ENCODE measurements at places on chromosomes 7 and 10.
A peak's percentile ranks its signal among the peaks of the same experiment; 100 is the strongest.

DNA sequence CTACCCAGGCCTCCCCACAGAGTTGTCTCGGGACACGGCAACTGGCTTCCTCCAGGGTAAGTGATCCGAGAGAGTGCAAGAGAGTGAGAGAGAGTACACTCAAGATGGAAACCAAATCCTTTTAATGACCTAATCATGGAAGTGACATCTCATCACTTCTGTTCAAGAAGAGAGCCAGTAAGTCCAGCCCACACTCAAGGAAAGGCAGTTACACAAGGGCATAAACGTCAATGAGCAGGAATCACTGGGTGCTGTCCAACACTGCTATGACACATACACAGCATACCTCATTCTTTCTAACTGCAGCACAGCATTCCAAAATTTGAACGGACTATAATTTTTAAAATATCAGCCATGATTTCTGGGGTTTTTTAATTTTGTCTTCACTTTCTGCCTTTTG, 29.3 kb upstream of the OSBPL3 start:
- no peak for DNase-seq

GRCh38 chr10:34377833-34378232, 437.3 kb downstream of the PARD3 start:
- no peak for DNase-seq

GRCh38 chr10:51983481-51983880, 284.1 kb upstream of the CSTF2T start:
- no peak for DNase-seq

DNA sequence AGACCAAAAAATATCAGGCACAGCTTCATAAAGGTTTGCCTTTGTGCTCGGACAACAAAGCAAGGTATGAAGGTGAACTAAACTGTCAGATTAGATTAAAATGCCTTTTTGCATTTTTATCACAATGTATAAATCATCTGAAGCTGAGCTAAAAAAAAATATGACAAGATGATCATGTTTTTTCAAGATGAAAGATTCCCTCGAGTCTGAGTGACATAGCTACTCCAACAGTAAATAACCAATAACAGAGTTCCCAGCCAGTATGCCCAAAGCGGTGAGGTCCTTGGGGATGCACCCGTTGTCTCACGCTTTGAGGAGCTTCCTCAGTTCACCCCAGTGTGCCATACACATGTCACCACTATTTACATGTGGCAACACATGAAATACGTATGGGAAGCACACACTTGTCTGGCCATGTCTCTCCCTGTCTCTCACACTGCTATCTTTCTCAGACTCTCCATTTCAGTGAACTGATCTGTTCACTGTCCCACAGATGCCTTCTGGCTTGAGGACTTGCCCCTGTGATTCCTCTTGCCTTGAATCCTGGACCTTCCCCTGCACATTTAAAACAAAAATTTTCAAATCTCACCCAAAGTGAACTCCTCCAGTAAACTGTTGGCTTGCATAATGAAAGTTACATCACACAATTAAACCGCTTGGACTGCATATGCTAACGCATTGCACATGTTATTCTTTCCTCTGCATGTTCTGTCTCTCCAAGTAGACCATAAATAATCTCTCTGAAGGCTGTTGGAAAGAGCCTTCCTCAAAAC, 2.6 kb upstream of the PIK3CG start:
- DNase-seq: no peak

GRCh38 chr10:129932182-129932581, 31.9 kb downstream of the EBF3 start:
- DNase-seq: no peak

DNA sequence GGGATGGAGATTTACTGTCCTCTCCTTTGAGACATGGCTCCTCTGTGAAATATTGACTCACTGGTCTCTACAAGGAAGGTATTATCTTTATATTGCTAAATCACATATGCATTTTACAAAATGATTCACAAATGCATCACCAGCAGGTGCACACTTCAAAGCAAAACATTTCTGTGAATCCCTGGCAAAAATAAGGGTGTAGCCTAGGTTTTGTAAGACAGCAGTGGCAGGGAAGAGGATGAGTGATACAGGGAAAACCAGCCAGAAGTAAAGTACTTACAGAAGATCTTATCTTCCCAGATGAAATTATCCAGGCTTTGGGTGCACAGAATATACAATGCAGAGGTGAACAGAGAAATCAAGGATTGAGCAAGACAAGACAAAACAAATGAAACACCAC, 1094.6 kb downstream of the GATA3 start:
- DNase-seq: no peak

- DNase-seq: no peak
Measured at GRCh38 chr10:129277841-129278240, 189.2 kb upstream of the MGMT start.

- DNase-seq: no peak
Measured at GRCh38 chr10:69663369-69663947, 33.4 kb downstream of the FAM241B start.

GRCh38 chr10:100502926-100503494, 16.7 kb downstream of the SEC31B start:
- no peak for DNase-seq

- DNase-seq: peak; percentile 90
Measured at GRCh38 chr10:15168291-15168785, at the start of gene NMT2. Gene NMT2 (minus strand): TSS chr10:15168693. CDS start chr10:15168612, 81 bp downstream.

GRCh38 chr7:73728551-73728950, 9.1 kb upstream of the STX1A start:
- no peak for DNase-seq

DNA sequence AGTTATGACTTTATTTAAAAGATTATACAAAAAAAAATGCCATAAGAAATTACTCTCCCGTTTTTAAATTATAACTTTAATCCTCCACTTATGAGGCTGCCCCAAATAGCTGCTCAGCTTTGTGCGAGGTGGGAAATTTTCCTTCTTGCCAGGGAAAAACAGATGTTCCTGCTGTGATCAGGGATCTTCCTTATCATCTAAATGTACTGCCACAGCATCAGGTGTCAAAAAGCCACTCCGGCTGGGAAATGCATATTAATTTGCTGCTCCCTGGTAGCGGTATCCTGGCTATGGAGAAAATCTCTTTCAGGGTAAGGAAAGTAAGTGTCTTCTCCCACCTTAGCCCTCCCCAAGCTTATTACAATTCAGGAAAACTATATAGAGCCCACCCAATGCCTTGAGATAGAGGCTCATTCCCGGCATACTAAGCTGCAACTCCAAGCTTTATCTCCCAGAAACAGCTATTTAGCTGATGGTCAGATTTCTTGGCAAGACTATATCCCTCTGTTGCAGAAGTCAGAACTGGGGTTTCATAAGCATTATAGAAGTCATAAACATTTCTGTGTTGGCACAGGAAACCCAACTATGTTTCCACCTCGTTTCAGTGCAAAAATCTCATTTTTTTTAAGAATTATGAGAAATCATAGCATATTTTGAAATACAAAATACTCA, 360.4 kb downstream of the PARD3 start:
- DNase-seq: no peak

- DNase-seq: no peak
Measured at GRCh38 chr7:140000666-140001268, 62.0 kb downstream of the PARP12 start.

DNA sequence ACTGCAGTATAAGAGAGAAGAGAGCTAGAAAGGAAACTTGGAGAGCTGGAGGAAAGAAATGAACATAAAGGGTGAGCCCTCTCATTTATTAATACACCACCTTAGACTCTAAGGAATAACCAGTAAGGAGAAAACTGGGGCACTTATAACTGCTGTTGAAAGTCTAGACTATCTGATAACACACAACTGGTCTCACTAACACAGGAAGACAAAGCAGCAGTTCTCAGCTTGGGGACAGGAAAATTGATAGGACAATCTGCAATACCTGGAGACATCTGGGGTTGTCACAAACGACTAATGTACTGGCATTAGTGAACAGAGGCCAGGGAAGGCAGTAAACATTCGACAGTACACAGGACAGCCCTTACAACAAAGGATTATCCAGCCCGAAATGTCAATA, 6.8 kb downstream of the ELMO1 start:
- DNase-seq: no peak

DNA sequence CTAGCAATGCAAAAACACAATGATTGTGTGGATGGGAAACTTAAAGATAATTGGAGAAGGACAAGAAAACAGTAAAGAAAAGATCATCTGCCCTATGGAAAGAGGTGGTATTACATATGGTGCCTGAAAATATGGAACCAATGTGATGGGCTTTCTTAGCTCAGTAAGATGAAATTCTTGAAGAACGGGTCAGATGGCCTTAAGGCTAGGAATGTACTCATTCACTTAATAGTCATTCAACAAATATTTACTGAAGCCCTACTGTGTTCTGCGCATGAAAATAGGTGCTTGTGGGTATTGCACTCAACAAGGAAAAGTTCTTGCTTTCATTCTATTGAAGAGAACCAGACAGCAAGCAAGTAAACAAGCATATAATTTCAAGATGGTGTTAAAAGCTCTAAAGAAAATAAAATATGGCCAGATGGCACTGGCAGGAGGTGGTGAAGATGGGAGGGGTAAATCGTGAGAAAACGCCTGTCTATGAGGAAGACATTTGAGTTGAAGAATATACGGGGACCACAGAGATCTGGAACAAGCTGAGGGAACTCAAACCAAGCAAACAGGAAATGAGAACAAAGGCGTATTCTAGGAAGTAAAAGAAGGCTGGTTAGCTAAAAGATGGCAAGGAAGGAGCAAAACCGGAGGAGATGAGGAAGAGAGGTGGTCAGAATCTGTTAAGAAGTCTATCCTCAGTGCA, 179.7 kb downstream of the ANK3 start:
- DNase-seq: no peak

DNA sequence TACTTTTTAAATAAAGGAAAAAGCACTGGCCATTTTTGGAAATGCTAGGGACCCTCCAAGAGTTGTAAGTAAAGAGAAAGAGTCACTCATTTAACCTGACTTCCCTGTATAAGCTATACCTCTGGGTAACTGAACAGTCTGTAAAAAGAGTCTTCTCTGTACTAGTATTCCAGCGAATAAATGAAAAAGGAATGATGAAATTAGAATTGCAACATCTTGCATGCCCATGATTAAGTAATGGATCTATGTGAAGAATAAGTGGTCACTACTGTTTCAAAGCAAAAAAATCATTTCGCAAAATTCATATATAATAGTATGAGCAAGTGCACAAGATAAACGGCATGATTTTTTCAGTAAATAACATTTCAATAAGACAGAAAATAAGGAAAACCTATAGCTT, 116.8 kb downstream of the ZFAND4 start:
- DNase-seq: no peak

GRCh38 chr7:6153646-6154541, 118.5 kb downstream of the CYTH3 start:
- DNase-seq: no peak

DNA sequence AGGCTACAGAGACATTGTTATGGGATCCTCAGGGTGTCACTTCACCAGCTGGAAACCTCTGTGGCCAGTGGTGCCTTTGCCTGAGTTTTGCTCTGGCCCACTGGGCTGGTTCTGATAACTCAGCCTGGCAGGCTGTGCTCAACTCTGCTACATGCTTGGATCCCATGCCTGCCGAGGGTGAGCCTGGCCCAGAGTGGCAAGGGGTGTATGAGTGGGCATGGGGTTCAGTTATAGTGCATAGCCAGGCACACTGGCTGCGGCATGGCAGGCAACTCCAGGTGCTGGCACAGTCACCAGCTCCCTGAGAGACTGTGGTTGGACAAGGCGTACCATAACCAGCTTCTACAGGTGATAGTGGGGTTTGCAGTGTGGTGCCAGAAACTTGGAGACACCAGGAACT, 107.0 kb upstream of the PCDH15 start:
- DNase-seq: no peak

- DNase-seq: no peak
Measured at GRCh38 chr10:75057680-75058079, 53.8 kb upstream of the SAMD8 start.

GRCh38 chr10:32121648-32122047, 65.4 kb upstream of the KIF5B start:
- no peak for DNase-seq

DNA sequence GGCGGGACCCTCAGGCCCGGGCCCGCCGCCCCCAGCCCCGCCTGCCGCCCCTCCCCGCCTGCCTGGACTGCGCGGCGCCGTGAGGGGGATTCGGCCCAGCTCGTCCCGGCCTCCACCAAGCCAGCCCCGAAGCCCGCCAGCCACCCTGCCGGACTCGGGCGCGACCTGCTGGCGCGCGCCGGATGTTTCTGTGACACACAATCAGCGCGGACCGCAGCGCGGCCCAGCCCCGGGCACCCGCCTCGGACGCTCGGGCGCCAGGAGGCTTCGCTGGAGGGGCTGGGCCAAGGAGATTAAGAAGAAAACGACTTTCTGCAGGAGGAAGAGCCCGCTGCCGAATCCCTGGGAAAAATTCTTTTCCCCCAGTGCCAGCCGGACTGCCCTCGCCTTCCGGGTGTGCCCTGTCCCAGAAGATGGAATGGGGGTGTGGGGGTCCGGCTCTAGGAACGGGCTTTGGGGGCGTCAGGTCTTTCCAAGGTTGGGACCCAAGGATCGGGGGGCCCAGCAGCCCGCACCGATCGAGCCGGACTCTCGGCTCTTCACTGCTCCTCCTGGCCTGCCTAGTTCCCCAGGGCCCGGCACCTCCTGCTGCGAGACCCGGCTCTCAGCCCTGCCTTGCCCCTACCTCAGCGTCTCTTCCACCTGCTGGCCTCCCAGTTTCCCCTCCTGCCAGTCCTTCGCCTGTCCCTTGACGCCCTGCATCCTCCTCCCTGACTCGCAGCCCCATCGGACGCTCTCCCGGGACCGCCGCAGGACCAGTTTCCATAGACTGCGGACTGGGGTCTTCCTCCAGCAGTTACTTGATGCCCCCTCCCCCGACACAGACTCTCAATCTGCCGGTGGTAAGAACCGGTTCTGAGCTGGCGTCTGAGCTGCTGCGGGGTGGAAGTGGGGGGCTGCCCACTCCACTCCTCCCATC, 82.7 kb downstream of the PAX2 start:
- peak; percentile 68 for DNase-seq

- no peak for DNase-seq
Measured at GRCh38 chr7:27079234-27079975, 16.4 kb downstream of the HOXA1 start.

DNA sequence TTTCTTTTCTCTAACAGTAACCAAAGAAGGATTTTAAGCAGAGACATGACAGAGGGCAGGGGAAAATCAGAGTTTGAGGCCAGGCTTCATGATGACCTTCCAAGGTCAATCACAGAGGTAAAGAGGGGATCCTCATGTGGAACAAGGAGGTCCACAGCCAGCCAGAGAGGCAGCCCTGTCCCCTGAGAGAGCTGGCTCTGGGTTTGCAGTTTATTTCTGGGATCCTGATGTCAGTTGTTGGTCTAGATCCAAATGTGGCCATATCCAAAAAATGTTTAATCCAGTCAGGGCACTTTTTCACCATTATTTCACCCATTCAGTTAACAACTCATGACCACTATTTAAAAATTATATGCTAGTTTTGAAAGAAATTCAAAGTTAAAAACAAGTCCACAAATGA, 45.6 kb downstream of the GPR141 start:
- DNase-seq: no peak

- DNase-seq: no peak
Measured at GRCh38 chr7:1230411-1231213, 2.1 kb upstream of the UNCX start.

GRCh38 chr10:93580828-93581227, 14.4 kb downstream of the FFAR4 start:
- DNase-seq: no peak
